ENCODE measurements at places on chromosomes 1 and 21. TPM values are rescaled to one million over a fixed set of nuclear protein-coding genes. Genes with fewer than 3 reads are reported as not detected.

Gene AKR7A3
- total RNA-seq, result 142 TPM

Gene LRRC8D
- 17.0 TPM for total RNA-seq

Gene CLCNKA
- total RNA-seq, result not detected

Gene SLC44A5
- total RNA-seq, result 3.3 TPM

Gene MAGOH
- 42.5 TPM for total RNA-seq

Gene LYPD8
- not detected for total RNA-seq

Gene CRNN
- not detected for total RNA-seq

Gene DNAI4
- total RNA-seq, result 1.4 TPM

Gene AMY1A
- not detected for total RNA-seq

Gene FLG2
- total RNA-seq, result not detected

Gene TTC22
- 27.6 TPM for total RNA-seq

Gene EPS8L3
- 107 TPM for total RNA-seq

Gene KRTAP6-3
- total RNA-seq, result not detected

Gene PRR9
- total RNA-seq, result not detected

Gene DENND2C
- total RNA-seq, result not detected

Gene C1orf167
- total RNA-seq, result not detected

Gene S100A7A
- not detected for total RNA-seq

Gene HSD3B1
- not detected for total RNA-seq

Gene LMOD1
- total RNA-seq, result not detected

Gene ELF3
- 1,050 TPM for total RNA-seq

Gene CBR3
- 0.16 TPM for total RNA-seq

Gene OXCT2
- 3.4 TPM for total RNA-seq

Gene OR2T11
- not detected for total RNA-seq
